HuH-7.5 (cell line): ENCODE measurements at places on chromosomes 3 and 15.
A peak's percentile ranks its signal among the peaks of the same experiment; 100 is the strongest.

DNA sequence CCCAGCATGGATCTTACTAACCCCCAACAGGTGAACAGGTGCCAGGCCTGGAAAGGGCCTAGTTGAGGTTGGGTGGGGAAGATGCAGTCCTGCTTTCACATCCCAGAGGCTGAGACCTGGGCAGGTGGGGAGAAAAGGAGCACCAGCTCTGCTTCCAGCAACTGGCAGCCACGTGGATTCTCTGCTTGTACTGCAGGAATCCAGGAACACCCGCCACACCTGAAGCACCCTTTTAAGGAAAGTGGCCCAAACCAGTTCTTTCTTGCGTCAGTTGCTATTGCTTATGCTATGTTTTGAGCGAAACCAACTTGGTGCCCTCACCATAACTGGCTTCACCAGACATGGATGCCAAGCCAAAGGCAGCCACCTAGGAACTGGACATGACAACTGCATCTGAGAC lies 28.1 kb upstream of the NEO1 start:
- no peak for DNase-seq

DNA sequence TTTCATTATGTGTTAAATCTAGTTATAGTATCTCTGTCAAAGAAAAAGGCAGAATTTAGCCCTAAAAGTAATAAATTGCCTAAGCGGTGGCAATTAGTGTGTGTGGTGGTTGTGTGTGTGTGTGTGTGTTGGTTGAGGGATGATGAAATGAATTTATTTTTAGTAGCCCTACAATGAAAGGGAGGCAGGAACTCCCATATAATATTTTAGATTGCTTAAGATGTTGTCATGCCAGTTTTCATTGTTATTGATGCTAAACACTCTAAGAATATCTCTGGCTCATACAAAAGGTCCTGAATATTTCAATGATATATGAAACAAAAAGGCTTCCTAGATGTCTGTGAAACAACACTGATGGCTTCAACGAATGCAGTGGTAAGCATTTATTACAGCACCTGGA lies 140.6 kb upstream of the TBC1D5 start:
- no peak for DNase-seq

DNA sequence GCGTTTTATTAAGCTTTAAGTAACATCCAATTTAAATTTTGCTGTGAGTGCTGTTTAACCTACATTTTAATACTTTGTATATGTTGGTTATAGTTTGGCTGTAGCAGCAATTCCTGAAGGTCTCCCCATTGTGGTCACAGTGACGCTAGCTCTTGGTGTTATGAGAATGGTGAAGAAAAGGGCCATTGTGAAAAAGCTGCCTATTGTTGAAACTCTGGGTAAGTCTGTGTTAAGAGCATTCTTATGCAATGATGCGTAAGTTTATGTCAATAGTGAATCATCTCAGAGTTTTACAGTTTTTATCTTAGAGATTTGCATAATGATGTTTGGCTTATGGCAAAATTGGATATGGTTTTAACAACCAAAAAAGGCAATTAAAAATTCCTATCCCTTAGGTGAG lies 62.7 kb downstream of the ASTE1 start:
- DNase-seq: no peak

GRCh38 chr3:126277629-126278378 lies 79.4 kb downstream of the KLF15 start:
- no peak for DNase-seq

DNA sequence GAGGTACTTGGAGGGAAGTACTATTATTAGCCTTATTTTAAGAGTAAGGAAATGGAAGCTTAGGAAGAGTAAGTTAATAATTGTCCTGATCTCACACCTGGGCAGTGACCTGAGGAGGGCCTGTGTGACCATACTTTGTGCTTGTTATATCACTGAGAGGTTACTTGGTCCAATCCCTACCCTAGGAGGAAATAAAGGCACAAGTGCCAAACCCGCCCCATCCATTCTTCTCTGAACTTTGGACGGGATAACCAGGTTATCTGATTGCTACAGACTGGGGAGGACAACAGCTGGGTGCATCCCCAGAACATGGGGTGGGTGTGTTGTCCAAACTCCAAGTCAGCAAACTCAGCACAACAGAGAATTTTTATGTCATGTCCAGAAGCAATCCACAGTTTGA lies 77.7 kb upstream of the NR2E3 start:
- no peak for DNase-seq

- no peak for DNase-seq
Observed at GRCh38 chr15:33535135-33535534, 224.4 kb downstream of the RYR3 start.

DNA sequence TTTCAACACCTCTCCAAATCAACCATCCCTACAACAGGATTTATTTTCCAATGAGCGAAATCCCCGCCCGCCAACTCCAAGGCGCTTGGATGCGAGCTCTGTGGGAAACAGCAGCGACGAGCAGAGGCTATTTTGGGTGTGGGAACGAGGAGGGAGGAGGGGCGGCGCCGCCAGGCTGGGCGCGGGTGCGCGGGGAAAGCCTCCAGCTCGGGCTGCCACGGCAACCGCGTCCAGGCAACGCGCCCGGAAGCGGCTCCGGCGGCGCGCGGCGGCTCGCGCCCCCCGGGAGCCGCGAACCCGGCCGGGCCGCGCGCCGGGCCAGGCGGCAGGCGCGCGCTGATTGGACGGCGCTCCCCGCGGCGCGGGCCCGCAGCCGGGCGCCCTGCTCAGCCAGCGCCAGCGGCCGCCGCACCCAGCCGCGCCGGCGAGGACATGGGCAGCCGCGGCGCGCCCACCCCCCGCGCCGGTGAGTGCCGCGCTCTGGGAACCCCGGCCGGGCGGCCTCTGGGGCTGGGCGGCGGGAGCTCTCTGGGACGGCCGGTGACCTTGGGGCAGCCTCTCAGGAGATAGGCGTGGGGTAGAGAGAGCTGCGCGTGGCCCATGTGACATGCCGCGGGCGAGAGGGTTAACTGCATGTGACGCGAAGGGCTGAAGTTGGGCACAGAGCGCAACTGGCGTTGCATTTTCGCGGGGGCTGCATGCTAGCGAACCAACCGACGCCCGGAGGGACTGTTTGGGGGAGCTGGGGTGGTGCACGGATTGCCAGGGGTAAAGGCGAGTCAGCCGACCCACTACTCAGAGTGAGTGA lies at the start of gene FAM81A:
FAM81A (plus strand) TSS at position 370 of the 808 bp plus-strand sequence. CDS start 20,441 bp downstream, outside the sequence.
- DNase-seq: peak; percentile 83

- DNase-seq: no peak
Observed at GRCh38 chr3:152308475-152308844, 39.7 kb downstream of the MBNL1 start.
